ENCODE measurements at places on chromosomes 6 and 20.

DNA sequence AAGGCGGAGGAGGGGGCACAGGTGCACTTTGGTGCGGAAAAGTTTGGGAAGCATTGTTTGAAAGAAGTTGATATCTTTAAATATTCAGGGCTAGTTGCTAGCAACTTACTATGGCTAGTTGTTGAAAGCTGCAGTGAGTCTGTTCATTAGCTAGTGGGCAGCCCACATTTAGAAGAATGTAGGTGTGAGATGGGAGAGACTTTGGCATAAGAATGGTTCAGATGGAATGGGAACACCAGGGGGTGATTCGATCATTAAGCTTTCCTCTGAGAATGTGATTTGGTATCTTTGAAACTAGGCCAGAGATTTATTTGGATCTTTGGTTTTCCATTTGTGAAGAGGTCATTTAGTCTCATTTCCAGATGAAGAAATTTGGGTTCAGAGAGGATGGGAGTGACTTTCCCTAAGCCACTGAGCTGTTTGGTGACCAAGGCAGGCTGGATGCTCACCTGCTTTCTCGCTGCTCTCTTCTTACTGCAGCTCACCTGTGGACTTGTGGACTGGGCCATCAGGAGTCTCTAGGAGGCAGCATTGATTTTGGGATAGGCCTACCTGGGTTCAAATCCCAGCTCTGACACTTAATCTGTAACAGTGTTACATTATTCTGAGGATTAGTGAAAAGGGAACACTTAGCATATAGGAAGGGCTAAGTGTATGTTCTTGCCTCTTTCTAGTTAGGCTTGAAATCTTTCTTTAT is 62.9 kb downstream of the CARMIL1 start:
- no peak for DNase-seq

- no peak for DNase-seq
Measured at GRCh38 chr6:29295181-29295585, 6.3 kb upstream of the OR14J1 start.

GRCh38 chr20:38155811-38156210 is 9.3 kb downstream of the TGM2 start:
- DNase-seq, result no peak

GRCh38 chr6:152186840-152187239 is 379.4 kb downstream of the ESR1 start:
- DNase-seq, result no peak

- no peak for DNase-seq
Measured at GRCh38 chr6:86380571-86381125, 556.7 kb upstream of the HTR1E start.

DNA sequence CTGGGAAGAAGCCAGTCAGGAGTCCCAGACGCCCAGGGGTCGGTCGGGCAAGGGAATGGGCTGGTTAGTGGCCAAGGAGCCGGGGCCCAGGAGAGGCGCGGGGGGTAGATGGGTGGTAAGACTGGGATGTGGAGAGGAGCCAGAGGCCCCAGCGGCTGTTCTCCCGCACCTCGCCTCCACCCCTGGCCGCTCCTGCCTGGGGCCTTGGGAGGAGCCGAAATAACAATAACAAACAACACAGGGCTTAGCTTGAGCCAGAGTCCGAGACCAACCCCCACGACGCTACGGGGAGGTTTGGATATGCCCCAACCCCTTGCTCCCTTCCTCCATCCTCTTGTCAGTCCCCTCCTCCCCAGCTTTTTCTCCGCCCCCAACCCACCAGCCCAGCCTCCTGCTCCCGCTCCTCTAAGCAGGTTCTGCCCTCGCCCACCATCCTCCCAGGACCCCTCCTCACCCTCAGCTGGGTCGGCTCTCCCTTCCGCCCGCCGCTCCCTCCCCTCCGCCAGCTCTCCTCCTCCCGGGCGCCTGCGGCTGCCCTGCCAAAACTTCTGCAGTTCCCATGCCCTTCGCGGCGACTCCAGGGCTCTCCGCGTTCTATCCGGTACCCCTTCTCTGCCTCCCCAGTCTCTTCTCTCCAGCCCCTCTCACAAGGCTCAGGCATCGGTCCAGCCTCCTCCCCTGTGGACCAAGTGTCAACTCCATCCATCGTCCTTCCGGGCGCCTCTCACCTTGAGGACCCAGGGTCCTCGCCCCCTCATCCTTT is 1.1 kb downstream of the RNF39 start:
- no peak for DNase-seq

DNA sequence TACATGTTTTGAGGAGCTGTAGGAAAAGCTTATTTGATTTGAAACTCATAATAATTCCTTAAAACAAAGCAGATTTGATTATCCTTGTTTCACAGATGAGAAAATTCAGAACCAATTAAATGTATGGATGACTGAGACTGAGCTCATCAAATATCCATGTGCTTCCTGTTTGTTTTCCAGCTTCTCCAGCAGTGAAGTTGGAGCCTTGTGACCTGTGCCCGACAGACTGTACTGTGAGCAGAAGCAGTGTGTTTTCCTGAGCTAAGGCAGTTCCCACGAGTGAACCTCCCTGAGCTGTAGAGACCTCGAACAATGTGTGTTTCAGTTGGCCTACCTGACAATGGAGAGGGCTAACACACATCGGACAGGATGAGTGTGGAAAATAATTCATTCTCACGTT is 599.5 kb upstream of the NRSN1 start:
- DNase-seq, result no peak

- no peak for DNase-seq
Measured at GRCh38 chr6:32151181-32151862, 417 bp downstream of the PRRT1 start.

DNA sequence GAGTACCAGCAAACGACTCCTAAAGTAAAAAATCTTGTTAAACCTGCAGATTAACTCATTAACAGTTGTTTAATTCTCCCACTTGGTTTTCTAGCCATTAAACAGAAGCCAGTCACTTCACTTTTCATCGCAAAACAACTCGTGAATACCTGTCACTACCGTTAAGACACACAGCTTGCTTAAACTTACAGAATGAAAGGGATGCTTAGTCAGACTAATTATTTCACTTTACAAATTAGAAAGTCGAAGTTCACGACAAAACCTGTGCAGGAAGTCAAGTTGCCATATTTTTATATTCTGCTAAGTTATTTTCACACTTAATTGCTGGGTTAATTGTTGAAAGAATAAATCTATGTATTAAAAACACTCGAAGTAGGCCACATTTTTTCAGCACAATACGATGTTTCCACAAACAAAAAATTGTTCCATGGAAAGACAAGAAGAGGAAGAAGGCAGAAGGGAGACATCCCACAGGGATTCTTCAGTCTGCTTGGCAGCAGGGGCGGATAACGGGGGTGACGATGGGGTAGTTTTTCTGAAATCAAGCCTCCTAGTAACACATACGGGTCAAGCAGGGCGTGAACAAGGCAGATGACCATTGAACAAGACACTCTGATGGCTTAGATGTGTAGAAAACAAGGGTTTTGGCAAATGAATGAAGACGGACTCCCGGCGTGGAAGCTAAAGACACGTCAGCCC is 933 bp downstream of the SSR1 start:
- no peak for DNase-seq

DNA sequence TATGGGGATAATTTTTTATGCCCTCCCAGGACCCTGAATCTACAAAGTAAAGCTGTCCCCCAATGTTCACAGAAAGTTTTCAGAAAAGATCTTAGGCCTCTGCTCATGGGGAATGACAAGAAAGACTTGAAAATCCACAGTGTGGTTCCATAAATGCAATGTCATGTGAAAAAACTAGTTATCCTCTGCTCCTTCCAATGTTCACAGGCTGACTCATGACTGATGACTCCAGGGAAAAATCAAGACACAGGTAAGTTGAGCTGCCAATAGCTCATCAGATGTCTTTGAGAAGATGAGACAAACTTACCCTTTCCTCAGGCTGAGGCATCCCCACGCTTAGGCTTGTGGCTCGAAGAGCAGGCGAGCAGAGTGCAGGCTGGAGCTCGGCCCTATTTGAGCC is 14.8 kb upstream of the BCLAF1 start:
- no peak for DNase-seq

- no peak for DNase-seq
Measured at GRCh38 chr6:109491207-109491938, 8.4 kb upstream of the ZBTB24 start.

DNA sequence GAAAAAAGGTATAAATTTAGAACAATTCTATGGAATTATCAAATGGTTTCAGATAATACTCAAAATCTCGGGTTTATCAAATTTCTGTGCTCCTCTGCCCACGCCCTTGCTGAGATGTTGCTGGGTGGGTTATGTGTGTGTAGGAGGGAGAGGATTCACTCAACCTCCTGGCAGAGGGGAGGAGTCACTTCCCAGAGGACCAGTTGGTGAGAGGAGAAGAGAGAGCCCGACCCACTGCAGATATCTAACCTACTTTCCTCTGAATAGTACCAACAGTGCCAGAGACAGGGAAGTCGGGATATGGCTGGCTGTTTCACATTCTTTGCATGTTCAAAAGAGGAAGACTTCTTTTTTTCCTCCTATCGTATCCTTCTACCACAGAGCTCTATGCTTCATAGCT is 187.1 kb upstream of the MAN1A1 start:
- DNase-seq, result no peak

DNA sequence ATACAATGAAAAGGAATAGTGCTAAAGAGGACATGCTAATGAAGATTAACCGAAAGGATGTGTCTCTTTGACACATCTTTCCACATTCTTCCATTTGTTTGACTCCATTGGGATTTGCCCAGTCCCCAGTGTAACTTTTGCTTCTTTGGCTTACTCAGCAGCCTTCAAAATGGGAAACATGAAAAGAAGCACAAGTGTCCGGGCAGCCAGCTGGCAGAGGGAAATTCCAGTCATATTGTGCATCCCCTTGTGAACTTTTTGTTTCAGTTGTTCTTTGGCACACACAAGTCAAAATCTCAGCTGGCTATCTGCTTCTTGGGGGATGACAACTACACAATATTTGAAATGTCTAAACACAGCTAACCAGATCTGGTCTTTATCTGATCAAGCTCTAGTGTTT is 157.4 kb downstream of the OGFRL1 start:
- DNase-seq, result no peak

DNA sequence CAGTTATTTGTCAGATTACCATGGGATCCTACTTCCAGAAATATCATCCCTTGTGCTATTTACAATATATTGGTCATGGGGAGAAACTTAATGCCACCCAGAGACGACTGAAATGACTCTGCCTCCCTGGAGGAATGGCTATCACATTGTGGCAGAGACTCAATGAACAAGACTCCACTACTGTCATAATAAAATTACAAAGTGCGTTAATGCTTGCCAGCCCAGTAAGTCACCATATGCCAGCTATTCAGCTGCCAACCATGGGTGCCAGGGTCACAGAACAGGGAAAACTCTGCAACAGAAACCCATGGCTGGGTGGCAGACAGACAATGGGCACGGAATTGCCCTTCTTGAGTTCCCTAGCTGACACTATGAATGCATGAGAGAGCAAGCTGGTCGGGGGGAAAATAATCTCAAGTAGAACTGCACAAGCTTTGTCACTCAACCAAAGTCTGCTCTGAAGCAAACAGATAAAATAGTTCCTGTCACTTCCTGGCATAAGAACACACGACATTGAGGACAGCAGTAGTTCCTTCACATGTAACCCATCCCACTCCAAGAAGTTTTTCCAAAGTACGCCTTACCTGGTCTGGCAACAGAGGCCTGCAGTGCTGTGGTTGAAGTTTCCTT is 32.1 kb downstream of the TP53INP2 start:
- no peak for DNase-seq

GRCh38 chr6:18189196-18189595 is 34.0 kb downstream of the KDM1B start:
- no peak for DNase-seq

GRCh38 chr6:971981-972640 is 279.2 kb upstream of the EXOC2 start:
- no peak for DNase-seq

GRCh38 chr20:40630713-40631112 is 58.3 kb downstream of the MAFB start:
- no peak for DNase-seq

DNA sequence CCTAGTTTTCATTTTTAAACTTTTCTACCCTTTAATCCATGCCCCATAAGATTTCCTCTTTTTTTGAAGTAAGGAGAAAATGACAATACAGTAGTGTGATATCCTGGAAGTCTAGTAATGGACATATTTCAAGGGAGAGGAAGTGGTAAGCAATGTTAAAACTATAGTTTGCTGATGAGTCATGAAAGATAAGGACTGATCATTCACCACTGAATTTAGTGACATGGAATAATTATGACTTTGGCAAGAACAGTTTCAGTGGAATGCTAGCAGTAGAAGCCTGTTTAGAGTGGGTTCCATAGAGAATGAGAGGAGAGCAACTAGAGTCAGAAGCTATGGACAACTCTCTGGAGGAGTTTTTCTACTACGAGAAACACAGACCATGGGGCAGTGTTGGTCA is 24.9 kb upstream of the SLC2A12 start:
- no peak for DNase-seq

- DNase-seq, result no peak
Measured at GRCh38 chr6:22448291-22448711, 121.1 kb upstream of the HDGFL1 start.

DNA sequence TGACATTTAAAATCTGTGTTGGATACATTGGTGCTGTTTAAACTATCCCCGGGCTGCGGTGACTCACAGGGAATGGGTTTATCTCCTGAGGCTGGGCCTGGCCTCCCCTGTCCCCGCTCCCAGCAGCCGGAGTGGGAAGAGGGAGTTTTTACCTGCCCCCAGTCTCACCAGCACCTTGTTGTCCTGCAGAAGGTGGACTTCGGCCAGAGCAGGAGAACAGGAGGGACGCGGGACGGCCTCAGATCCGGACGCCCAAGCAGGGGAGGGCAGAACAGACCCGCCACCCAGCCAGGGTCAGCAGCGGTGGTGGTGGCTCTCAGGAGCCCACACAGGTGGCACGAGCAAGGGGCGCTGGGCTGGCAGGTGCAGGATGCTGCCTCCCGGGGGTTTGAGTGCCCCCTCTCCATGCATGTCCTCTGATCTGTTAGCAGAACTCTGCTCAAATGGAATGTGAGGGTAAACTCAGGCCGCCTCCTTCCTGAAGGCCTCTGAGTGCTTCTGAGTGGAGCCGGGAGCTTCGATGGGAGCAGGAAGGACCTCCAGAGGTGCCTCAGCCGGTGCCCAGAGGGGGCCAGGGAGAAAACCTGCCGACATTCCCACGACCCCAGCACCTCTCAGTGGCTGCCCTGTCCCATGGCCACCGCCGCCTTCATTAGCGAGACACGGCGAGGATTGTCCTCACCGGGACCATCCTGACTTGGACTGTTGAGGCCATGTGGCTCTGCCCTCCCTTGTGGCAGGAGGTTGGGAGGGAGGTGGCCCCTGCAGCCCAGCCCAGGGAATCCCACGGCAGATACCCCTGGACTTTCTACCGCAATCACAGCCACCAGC is 43.4 kb upstream of the MRGBP start:
- DNase-seq, result no peak

DNA sequence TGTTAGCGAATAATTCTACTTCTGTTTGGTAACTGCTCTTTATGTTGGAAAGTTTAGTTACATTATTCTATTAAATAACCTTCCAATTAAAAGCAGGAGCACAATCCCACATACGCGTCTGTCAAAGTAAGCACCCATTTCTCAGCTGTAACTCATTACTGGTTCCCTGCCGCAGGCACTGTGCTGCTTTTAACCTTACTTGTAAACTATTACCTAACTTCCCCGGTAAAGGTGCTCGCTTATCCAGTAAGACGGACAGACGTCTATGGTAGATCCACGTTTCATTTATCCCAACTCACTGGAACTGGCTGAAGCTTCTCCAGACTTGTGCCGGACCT is 529 bp upstream of the ENPP4 start:
- DNase-seq, result no peak

- DNase-seq, result no peak
Measured at GRCh38 chr6:132931936-132932514, 117.7 kb downstream of the RPS12 start.

GRCh38 chr6:64691064-64691463 is 1016.0 kb downstream of the EYS start:
- DNase-seq, result no peak

All from stimulated activated CD8-positive, alpha-beta memory T cell treated with anti-CD3 and anti-CD28 coated beads, Interleukin-4, amount 100 ng/mL, for 1 hour (primary cell).